ENCODE measurements at places on chromosomes 3 and 15.
A peak's percentile ranks its signal among the peaks of the same experiment; 100 is the strongest.

DNA sequence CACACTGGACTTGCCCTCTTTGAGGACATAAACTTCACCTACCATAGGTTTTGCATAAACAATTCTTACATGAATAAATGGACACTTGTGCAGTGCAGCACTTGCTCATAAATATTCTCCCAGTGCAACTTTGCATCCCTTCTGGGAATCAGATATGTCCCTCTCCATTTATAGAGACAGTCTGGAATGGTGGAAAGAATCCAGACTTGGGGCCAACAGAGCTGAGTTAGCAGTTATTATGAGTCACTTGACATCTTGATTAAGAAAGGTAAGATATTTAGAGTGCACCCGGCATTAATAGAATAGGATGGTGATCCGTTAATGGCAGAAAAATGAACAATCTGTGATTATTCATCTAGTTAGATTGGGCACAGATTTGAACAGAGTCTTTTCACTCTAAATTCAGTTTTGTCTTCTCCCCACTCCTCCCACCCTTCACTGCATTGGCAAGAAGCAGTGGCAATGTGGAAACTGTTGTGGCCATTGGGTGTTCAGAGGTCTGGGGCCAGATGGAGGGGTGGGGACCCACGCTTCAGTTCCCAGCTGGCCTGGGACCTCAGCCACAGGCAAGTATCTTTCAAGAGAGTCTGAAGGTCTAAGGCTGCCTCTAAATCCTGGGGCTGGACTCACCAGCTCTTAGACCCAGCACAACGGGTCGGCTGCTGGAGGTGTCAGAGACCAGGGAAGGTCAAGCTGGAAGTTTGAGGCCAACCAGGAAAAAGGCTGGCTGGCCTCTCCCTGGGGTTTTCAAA, 58.9 kb upstream of the KY start:
- DNase-seq, result no peak

- no peak for DNase-seq
These were observed 69.1 kb downstream of the HERC2 start for GRCh38 chr15:28252831-28253230.

- DNase-seq, result no peak
These were observed 54.9 kb upstream of the DPPA4 start for GRCh38 chr3:109392293-109392692.

GRCh38 chr3:33887478-33887877, 89.0 kb downstream of the PDCD6IP start:
- DNase-seq, result no peak

DNA sequence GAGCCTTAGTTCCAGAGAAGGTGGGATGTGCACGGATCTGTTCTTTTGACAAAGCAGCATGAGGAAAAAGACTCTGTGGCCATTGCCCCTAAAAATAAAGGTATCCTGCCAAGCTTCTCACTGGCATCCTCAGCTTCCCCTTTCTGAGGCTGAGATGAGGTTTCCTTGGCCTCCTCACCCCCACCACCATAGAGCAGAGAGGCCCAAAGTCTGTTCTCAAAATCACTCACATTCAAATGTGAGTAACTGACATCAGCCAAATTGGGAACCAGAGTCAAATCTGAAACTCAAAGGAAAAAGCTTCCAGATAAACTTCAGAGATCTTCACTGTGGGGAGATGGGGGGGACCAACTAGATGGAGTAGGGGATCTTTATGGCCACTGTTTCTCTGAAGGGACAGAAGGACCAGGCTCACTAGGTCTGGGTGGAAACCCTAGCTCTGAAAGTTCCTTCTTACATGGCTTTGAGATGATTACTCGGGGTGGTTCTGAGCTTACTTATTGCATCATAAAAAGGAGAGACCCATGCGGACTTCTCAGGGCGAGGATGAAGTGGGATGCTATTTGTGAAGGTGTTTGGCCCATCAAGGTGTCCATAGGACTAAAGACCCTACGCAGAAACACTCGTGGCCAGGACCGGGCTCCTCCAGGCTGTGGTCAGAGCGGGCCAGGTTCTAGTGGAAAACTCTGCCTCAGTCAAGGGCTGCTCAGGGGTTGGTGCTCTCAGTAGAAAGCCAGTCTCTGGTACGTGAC, 61.5 kb upstream of the MEF2A start:
- DNase-seq, result no peak

- DNase-seq, result no peak
These were observed 122.6 kb upstream of the SLC6A11 start for GRCh38 chr3:10693457-10693856.

GRCh38 chr3:62373215-62373614, at the start of gene FEZF2:
TSS of gene FEZF2 (minus strand) at chr3:62373550. CDS start at chr3:62372868, 682 bp downstream.
- DNase-seq, result no peak

GRCh38 chr3:107985496-107985895, 105.3 kb downstream of the CD47 start:
- DNase-seq, result no peak

DNA sequence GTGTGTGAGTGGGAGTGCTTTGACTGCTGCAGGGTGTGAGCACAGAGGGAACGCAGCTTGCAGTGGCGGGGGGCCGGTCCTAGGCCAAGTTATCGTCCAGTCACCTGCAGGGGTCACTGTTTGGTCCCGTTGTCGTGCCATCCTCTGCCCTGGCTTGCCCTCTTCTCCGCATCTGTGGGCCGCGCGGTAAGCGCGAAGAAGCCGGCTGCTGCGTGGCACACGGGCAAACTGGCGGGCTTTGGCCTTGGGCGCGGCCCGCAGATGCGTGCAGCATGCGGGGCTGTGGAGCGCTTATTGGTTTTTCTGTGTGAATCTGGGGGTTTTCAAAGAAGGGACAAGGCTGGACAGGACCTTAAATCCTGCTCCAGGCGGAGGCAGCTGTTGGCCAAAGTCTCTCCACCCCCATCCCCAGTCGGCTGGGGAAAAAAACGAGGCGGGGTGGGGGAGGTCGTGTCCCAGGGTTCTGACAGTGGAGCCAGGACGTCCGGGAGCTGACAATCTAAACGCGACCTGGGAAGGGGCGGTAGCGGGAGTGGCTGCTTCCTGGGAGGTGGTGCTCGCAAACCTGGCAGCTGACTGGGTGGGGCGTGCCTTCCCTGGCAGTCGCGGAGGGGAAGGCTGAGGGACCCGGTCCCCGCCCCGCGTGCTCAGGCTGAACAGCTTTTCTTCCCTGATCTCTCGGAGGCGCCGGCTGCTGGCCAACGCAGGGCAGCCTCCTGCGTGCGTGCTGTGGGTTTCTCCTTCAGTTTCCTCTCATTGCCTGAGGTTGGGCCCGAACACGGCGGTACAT, 39.7 kb upstream of the VEPH1 start:
- no peak for DNase-seq

GRCh38 chr3:193826159-193826795, 233.3 kb downstream of the OPA1 start:
- peak; percentile 39 for DNase-seq

GRCh38 chr3:54777141-54777540, 150.7 kb downstream of the LRTM1 start:
- no peak for DNase-seq

- no peak for DNase-seq
These were observed 39.6 kb downstream of the SEMA6D start for GRCh38 chr15:47756872-47757271.

DNA sequence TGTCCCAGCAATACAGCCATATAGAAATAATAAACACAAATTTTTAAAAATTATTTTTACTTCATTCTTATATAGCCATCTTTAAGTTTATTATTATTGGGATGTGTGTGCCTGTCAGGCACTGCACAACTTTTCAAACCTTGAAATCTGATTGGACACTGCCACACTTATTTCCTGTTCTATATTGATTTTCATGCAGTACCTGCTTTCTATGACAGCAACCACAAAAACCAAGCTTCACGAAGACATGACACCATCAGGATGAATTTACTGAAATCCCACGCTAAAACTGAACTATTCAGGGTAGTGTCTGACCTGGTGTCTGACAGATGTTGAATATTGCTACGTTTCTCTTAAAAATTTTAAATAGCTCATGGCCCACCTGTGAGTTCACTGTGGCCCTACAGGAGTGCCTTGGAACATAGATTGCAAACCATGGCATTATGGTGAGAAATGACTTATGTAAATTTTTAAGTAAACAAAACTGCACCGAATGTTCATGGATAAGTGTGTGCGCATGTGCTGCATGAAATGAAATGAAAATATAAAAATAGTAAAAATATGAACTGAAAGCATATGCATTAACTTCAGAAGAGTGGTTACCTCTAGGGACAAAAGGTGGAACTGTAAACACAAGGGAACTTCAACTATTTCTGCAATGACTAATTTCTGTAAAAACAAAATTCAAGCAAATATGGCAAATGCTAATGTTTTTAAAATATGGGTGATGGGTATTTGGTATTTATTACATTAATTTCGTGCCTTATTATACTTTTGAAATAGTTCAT, 152.3 kb downstream of the ZBTB20 start:
- DNase-seq, result no peak

DNA sequence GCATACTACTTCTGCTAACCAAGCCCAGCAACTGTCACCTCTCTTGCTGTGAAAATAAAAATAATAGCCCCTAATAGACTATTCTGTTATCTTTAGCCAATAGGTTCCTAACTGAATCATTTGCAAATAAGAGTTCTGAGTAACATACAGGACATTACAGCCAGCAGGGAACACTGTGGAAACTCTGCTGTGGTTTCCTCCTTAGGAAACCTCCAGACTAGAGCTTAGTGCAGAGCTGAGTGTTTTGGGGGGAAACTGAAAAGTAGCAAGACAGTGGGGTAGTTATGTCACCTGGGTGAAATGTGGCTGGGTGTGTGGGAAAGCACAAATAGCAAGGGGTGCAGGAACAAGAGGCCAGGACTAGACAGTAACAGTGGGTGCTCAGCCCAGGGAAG, 32.4 kb downstream of the DZIP1L start:
- no peak for DNase-seq

DNA sequence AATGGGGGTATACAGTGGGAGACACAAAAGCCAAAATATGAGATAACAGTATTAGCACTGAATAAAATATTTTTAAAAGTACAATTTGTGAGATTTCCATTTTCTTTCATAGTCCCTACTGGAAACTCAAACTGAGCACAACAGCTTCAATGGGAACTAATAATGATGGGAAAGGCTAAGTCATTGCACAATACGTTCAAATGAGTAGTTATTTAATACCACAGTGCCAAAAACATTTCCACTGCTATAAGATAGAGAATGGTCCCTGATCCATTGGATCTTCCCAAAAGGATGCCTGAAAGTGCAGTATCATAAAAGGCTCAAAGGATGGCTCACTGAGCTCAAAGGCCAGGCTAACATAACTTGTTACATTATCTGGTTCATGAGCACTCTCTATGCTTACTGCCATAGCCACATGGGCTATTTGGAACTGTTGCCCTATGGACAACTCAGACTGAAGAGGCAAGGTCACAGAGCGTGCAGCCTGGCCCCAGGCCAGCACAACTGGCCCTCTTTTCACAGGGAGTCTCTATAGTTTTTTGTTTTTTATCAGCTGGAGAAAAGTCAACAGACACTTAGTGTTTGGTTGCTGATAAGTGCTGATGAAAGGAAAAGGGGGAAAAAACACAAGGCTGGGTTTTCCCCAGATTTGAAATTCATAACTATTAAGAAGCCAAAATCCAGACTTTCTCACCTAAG, 54.1 kb upstream of the PPIB start:
- DNase-seq, result peak; percentile 95

GRCh38 chr15:95170561-95171380, 939.4 kb downstream of the MCTP2 start:
- DNase-seq, result peak; percentile 73

DNA sequence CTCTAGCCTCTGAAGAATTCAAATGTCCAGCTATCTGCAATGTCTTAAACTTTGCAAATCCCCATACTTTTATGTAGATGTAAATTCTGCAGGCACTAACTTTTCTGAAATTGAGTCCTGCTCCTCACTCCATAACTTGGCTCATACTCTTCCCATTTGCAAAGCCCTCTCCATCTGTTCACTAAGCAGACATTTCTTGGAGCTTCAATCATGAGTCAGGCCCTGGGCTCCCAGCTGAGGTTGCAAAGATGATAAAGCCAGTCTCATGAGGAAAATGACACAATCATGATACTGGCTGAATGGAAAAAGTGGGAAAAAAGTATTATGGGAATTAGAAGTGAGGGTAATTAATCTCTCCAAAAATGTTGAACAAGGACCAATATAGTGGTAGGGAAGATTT, 507.6 kb downstream of the NR2F2 start:
- DNase-seq, result no peak

DNA sequence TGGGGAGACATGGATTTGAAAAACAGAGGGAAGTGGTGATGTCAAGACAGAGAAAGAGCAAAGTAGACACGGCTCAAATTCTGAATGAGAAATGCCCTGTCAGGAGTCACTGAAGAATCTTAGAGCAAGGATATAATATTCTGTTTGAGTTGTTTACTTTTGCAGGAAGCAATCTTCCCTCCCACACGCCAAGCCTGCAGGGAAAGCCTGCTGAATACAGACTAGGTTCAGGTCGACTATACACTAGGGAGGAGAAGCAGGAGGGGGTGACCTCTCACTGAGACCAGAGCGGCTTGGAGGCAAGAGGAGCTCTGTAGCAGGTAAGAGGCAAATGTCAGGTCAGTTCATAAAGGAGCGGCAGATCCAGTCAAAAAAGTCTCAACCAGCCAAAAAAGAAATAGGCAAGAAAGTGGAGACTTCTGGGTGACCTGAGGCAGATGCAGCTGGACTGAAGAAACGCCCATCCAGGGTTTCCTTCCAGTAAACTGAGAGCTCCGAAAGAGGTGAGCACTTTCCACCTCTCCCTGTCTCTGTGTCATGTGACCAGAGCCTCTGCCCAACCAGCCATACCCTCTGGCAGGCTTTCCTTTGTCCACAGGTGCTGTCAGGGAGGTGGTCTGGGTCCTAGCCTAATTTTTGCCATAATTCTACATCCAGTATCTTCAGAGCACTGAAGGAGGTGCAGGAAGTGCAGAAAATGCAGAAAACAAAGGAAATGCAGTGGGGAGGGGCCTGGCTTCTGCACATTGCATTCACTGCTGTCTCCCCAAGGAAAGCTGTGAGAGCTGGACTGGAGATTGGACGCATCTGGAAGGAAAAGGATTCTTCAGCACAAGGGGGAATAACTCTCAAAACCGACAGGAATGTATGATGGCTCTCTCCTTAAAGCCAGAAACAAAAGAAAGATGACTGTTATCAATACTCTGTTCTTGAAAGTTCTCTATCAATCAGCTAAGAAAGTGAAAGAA, 37.8 kb upstream of the CTXND1 start:
- DNase-seq, result no peak

DNA sequence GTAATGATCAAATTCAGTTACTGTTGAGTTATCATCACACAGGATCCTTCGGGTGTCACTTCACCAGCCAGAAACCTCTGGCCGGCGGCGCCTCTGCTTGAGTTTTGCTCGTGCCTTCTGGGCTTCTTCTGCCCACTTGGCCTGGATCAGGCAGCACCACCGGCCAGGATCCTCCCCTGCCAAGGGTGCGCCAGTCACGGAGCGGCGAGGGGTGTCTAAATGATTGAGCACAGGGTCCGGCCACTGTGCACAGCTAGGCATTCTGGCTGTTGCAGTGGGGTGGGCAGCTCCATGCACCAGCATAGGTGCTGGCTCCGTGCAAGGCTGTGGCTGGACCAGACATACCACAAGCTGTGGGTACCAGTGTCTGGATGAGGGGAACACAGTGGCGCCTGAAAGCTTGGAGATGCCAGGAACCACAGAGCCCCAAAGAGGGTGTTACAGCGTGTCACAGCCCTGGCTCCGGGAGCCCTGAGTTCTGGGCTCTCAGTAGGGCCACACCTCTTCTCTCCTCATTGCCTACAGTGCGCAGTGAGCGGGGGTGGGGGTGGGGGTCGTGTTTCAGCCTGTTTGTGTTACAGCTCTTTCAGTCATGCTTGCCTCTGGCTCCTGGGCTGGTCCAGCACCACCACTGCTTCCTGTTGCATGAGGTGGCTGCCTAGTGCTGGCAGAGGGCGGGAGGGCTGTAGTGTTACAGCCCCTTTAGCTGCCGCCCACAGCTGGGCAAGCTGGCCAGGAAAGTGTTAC, 169.4 kb downstream of the FNDC3B start:
- no peak for DNase-seq

Data from K562 (cell line).